ENCODE measurements at places on chromosomes 11 and 22.

- no peak for DNase-seq
Measured at GRCh38 chr22:40486962-40487602, 116.7 kb downstream of the SGSM3 start.

DNA sequence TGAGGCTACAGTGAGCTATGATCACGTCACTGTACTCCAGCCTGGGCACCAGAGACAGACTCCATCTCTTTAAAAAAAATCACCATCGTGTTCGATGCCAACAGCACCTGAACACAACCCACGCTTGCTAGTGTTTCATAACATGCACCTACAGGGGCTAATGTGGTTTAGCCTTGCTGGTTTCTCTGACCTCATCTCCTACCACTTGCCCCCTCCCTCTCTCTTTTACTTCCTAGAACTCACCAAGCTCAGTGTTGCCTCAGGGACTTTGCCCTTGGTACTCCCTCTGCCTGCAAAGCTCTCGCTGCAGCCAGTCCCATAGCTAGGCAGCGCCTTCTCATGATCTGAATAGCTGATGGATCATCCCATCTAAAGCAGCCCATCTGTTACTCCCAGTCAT is 99.8 kb downstream of the FBXO7 start:
- DNase-seq, result no peak

GRCh38 chr11:44575288-44575672 is 9.8 kb downstream of the CD82 start:
- DNase-seq, result no peak

DNA sequence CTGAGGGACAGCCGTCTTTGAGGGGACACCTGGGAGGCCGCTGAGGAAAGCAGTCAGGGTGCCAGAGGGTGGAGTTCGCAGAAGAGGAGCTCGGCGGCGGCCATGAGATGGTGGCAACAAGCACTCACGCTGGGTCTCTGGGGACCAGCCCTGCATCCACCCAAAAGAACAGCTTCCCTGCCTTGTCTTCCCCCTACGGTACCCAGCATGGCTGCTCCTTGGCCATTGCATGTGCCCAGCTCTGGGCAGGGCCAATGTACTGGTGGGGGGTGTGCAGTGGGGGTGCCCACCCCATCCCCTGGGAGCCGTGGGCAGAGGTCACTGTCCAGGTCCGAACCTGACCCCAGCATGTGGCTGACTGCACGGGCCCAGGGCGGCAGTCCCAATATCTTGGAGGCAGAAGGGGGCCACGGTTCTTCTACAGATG is 42.3 kb downstream of the OSBPL5 start:
- DNase-seq, result no peak

- peak; percentile 42 for DNase-seq
Measured at GRCh38 chr11:27427183-27427980, 45.2 kb downstream of the LGR4 start.

GRCh38 chr11:36377759-36378564 is 81.9 kb downstream of the PRR5L start:
- no peak for DNase-seq

DNA sequence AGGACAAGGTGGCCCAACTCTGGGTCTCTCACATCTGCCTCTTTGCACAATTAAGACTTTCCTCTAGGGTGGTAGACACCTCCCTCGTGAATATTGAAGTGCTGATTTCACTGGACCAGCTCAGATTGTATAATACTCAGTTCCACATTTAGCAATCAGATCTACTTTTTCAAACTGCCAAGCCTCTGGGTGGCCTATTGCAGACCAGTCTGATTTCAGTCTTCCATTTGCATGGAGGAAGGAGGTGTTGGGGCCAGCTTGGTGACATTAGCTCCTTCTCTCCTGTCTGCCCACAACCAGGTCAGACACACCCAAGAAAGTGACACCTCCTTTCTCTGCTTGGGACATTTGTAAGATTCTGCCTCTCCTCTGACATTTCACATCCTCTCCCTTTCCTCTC is 78.2 kb downstream of the PPFIBP2 start:
- DNase-seq, result no peak

GRCh38 chr11:84886344-84886743 is 740.8 kb downstream of the DLG2 start:
- no peak for DNase-seq
